BJ (cell line): ENCODE measurements at places on chromosomes 12 and 14.

DNA sequence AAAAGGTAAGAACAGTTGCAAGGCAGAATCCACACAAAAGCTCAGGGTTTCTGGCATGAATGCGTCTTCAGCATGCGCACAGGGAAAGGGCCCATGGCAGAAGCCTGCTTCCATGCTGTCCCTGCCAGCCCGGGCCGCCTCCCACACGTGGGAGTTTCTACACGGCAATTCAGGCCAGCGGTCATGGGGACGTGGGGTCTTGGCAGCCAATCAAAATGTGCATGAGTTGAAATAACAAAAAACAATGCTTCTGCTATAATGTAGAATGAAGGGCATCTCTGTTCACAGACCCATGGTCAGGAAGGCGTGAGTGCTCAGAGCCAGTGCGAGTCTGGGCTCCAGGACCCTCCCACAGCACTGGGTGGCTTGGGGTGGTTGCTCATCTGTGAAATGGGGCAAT lies 28.6 kb downstream of the AMN start:
- no peak for DNase-seq

GRCh38 chr12:63877693-63878092 lies 33.2 kb downstream of the SRGAP1 start:
- no peak for DNase-seq

DNA sequence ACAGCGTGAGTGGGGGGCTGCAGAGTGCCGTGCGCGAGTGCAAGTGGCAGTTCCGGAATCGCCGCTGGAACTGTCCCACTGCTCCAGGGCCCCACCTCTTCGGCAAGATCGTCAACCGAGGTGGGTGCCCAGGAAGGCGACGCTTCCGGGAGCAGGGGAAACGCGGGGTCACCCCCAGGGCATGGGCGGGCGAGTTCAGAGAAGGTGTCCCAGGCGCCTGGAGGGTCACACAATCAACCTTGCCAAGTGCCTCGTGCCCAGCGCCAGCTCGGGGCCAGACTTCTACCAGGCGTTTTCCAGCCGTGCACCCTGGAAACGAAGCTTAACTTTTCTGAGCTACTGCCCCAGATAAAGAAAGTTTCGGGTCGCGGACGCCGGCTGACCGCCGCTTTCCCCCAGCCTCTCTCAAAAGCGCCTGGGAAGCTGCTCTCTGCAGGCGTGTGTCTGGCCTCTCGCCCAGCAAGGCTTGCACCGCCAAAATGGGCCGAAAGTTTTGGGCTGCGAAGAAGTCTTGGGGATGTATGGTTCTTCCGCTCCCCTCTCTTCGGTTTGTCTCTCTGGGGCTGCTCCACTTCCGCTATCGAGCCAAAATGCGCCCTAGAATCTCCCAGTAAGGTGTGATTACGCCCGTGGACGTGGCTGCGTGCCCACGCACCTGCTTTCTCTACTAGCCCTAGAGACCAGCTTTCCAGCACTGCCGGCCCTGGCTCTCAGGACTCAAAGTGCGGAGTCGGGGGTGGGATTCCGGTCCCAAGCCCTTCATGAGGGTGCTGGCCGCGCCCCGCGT lies 1.7 kb downstream of the WNT1 start:
- no peak for DNase-seq

- no peak for DNase-seq
Observed at GRCh38 chr12:124443931-124444712, 123.3 kb downstream of the NCOR2 start.

GRCh38 chr14:104171029-104171697 lies 32.8 kb downstream of the KIF26A start:
- no peak for DNase-seq

DNA sequence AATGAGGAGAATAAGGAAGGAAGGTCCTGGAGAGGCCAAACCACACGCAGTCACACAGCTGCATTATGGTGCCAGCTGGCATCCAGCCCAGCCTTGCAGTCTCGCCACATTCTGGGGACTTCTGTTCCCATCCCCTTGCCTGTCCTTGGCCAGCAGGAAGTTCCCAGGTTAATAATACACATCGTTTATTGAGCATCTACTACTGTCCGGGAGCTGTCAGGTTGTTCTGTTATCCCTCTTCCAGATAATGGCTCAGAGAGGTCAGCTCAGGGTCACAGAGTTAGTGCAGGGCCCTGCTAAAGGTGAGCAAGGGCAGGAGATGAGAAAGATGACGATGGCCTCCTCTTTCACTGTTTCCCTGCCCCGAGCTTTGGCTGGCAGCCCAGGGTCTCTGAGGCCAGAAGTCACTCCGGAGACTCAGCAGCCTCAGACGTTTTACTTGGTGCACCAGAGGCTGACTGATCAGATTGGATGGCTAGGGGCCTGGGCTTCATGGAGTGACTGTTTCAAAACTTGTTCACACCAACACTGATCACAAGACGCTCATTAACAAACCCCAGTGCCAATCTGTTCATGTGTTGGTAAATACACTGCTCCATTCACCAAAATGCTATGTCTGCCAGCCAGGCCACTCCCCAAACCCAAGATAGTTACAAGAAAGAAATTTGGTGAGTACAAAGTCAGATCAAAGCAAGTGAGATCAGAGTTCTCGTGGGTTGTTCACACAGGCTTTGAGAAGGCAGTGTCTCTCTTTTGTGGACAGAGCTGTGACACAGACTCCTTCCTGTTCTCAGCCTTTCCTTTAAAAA lies 79.2 kb downstream of the B4GALNT3 start:
- DNase-seq = no peak

DNA sequence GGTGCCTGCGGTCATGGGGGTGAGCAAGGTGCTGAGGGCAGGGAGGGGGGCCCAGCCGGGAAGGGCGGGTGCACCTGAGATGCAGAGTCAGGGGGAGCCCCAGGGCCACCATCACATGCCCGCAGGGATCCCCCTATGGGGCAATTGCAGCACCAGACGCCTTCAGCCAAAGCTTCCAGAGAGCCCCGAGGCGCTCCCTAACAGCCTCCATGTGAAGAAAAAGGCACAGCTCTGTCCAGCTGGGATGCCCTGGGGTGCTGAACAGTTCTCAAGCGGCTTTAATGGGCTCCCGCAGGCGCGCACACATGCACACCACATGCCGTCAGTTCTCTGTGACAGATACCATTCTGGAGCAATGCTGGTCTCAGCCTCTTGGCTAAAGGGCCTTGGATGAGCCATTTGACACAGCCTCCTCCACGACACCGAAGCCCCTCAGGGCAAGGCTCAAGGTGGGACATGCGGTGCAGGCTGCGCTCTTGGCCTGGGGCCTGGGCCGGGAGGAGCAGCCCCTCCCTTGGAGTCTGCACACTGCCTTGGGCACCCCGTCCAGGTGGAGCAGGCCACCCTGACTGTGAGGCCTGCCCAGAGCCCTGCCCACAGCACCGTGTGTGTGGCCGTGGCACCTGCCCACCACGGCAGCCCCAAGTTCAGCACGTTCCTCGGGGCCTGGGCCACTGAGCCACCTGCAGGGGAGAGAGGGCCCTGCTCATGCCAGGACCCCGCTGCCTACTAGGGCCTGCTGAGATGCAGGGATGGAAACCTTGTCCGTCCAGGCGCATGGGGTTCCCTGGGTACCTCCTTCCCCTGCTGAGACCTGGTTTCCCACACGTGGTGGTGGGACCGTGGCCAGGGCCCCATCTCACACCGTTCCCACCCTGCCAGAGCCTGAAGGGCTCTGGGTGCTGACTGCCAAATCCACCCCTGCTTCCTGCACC lies 7.7 kb downstream of the XRCC3 start:
- DNase-seq = no peak

- no peak for DNase-seq
Observed at GRCh38 chr12:1162081-1162760, 171.2 kb downstream of the ERC1 start.

DNA sequence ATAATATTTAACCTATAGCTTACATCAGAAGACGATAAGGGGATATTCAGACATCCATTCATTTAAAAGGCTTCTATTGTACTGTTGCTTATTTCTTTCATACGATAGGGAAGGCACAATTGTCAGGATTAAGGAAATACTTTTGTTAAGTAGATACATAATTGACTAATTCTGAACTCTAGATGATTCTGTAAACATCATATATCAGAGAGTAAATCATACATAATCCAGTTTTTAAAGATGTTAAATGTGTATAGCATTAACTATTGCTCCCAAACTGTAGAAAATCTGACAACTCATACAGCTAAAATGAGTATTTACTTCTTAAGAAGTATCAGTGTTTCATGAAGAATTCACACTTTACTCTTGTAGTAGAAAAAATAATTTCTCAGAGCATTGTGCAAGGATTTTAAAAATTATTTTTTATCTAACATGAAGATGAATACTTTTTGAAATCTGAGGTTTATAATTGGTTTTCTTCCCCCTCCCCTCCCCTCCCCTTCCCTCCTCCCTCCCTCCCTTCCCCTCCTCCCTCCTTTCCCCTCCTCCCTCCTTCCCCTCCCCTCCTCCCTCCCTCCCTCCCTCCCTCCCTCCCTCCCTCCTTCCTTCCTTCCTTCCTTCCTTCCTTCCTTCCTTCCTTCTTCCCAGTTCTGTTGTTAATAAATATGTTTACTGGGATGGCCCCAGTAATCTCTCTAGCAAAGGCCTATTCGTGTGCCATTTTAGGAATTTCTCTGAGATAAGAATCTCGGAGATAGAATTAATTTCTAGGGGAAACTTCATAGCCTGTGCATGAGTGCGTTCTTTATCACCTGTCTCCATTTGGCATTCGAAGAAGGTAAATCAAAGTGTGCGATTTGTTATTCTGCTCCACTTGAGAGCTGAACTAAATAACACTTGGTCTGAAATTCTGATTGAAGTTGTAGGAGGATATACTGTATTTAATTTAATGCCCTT lies 2.3 kb downstream of the NPAS3 start:
- no peak for DNase-seq

DNA sequence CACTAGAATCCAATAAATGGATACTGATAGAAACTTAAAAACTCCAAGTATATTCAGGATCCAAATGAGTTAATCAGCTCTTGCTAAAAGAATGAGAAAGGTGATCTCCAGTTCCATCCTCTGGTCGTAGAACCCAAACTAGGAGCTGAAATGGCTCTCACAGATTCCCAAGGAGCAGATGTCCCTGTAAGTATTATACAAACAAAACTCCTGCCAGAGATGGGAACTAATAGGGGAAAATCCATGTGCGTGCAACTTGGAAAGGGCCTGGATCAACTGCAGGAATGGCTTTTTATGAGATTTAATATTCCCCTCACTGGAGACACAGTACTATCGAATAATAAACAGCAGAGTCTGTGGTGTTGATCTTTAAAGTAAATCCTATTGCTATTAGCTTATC lies 309.2 kb upstream of the TBX3 start:
- DNase-seq = peak; percentile 35

- no peak for DNase-seq
Observed at GRCh38 chr12:20476551-20476950, 108.2 kb downstream of the PDE3A start.

DNA sequence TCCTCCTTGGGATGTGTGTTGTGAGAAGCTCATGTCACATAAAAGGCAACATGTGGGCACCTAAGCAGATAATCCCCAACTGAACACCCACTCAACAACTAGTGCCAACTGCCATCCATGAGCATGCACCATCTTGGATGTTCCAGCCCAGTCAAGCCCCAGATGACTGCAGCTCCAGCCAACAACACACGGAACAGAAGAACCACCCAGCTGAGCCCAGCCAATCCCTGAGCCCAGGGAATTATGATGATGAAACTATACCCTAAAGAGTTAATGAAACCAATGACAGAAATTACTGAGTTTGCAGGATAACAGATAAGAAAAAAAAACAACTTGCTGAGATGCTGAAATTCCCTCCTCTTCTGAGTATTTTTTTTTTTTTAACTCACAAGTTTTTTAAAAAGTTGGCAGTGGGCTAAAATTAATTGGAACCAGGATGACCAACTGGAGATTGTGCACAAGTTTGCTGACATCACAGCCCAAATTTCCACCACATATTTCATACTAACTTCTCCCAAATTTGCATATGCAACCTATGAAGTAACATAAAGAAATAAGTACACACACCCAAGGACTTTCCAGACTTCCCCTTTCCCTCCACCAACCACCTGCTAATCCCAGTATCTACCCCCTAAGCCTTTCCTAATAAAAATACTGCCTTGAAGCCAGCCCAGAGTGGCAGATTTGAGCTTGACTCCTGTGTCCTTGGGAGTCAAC lies 124.5 kb downstream of the KSR2 start:
- no peak for DNase-seq

- no peak for DNase-seq
Observed at GRCh38 chr14:54535646-54536045, 25.9 kb downstream of the CGRRF1 start.

GRCh38 chr12:60152756-60153155 lies 556.9 kb downstream of the SLC16A7 start:
- DNase-seq = no peak

DNA sequence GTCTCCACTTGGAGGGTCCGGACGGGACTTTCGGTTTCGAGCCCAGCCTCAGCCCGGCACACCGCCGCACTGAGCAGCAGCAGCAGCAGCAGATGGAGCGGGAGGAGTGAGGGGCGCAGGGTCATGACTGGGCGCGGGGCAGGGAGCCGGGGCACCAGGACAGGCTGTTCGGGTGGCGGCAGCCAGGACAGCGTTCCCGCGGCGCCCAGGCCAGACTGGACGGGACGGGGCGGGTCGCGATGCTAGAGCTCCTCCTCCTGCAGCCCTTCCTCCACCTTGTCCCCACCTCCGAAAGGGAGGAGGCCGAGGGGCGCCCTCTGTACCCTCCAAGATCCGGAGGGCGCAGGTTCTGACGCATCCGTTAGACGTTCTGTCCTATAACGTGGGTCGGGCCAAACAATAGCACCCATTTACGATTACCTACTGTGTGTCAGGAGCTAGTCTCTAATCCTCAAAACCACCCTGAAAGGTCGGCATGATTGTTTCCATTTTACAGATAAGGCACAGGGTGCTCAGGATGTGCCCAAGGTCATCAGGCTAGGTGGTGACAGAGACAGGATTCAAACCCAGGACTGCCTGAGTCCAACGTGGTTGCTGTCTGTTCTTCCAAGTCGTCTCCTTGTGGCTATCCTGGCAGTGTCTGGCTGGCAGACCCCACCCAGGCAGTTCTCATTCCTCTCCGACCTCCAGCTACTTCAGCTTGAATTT lies at the start of gene FKBP11:
Gene FKBP11 (minus strand): TSS at position 189 of the 708 bp plus-strand sequence. CDS start 64 bp downstream, at position 125.
- DNase-seq = no peak

- no peak for DNase-seq
Observed at GRCh38 chr14:41362139-41362538, 244.5 kb upstream of the LRFN5 start.

DNA sequence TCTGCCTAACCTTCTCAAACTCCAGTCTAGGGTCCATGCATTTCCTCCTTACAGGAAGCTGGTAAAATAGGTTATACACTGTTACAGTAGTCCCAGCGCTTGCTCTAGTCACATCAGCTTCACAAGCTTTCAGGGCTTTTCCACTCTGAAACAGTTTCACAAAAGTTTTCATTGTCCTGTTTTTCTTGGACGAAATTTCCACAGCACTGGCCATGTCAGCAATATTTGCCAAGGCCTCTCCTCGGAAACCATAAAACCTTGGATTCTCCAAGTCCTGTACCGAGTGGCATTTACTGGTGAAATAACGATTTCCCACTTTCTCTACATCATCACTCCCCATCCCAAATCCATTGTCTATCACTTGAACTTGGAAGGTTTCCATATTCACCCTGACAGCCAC lies 2.1 kb downstream of the MLH3 start:
- DNase-seq = no peak
